ENCODE measurements at places on chromosomes 6 and 20.

DNA sequence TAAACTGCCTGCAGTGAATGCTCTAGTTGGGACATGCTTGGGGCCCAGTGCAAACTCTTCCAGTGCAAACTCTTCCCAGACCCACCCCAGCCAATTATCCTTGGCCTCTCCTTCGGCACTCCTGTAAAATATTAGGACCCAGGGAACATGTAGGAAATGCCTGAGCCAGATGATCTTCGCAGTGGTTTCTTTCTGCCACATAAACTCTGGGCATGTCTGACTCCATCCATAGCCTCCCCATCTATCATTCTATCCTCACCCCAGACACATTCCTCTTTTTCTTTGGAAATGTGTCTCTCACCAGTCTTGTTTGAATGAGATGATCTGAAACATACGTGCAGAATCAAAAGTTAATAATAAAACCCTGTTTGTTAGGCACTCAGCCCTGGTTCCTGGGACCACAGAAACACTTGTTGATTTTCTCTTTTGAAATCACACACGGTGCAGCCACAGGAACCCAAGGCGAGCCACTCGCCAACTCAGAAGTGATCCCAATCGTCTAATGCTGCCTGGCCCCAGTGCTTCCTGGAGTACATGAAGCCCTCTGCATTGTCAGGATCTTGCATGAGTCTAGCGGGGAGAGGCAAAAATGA, 108.9 kb upstream of the CST7 start:
- DNase-seq = no peak

- DNase-seq = no peak
Observed at GRCh38 chr6:158863646-158864045, 44.5 kb upstream of the EZR start.

DNA sequence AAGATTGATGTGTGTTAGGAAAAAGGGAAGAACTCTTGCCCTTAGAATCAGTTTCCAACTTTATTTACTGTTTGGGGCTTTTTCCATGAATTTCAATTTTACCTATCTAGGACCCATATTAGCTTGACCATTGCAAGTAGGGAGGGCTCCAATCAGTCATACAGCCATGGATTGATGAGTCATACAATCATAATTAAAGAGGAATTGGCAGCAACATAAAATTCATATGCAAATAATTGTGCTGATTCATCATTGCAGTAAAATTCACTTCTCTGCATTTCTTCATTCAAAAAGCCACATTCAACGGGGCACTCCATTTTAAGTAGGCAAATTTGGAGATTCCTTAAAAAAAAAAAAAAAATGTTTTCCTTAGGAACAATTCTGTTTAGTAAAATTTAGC, 1016.4 kb downstream of the KIF16B start:
- DNase-seq = no peak

DNA sequence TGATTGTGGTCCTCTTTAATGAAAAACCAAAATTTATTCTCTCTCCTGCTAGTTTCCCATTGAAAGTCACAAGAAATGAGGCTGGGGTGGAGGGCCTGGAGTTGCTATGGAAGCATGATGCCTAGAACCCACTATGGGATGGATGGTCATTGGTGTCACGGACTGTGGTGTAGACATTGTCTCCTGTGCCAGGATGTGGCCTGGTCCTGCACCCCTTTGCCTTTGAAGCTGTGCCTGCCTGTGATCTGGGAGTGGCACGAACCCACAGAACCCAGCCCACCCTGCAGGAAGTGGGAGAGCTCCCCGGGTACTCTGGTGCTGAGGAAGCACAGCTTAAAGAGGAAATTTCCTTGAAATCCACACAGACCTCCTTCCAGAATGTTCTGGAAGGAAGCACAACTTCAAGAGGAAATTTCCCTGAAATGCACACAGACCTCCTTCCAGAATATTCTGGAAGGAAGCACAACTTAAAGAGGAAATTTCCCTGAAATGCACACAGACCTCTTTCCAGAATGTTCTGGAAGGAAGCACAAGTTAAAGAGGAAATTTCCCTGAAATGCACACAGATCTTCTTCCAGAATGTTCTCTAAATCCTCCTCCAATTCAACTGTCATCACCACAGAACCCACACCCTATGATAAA, 105.6 kb downstream of the CDH26 start:
- DNase-seq = no peak

DNA sequence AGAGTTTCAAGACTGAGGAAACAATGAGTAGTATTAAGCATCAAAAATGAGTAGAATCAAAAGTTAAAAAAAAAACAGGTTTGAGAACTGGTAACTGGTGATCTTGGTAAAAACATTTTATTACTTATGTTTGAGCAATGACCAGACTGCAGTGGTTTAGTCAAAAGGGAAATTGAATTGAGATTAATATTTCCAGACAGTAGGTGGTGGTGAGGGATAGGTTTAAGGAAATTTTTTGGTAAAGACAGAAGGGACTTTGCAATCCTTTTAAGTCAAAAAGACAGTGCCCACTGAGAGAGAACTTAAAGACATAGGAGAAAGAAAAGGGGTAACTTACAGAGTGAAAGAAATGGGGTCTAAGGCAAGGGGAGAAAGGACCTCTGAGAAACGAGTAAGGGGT, 156.9 kb downstream of the ASCC3 start:
- DNase-seq = no peak

DNA sequence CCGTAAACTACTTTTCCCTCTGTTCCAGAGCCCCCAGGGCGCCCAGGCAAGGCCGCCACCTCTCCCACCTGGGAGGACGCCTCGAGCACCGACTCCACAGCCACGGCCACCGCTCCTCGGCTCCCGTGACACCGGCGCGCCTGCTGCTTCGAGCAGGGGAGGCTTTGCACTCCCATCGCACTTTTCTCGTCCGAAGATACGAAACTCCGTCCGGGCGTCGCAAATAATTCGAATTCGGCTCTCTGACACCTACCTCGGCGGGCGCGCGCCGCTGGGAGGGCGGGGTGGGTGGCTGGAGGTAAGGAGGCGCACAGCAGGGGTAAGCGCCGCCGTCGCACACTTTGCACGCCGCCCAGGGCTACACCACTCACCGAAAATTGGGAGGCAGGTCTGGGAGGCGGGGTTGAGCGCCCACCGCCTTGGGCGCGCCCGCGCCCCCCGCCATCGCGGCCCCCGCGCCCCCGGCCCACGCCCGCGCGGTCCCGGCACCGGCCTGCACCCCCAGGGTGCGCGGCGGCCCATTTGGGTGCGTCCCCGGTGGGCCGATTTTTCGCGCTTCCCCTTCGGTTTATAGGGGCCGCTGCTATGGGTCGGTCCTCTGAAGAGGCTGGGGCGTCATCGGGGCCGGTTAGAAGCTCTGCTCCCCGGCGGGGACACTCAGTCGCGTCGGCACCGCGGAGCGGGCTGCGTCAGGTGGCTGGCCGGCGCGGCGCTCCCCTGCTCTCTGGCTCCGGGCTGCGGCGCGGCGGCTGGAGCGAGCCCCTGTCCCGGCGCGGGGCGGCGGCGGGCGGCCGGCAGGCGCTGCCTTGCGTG, 36.2 kb downstream of the GNAS start:
- DNase-seq = no peak

DNA sequence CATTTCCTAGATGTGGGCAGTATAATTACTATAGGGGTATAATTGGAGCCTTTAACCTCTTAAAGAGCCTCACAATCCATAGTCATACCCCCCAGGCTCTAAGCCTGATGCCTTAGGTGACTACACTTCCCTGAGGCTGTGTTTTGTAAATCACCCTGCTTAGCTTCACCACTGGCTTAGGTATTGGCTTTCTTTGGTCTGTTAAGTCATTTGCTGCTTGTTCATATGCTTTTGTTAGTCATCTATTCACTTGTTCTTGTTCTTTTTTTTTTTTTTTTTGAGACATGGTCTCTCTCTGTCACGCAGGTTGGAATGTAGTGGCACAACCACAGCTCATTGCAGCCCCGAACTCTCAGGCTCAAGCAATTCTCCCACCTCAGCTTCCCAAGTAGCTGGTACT, 26.7 kb downstream of the KAT14 start:
- no peak for DNase-seq

GRCh38 chr20:11907621-11908020, 10.1 kb upstream of the BTBD3 start:
- DNase-seq = no peak

GRCh38 chr6:135871878-135872277, 20.4 kb downstream of the PDE7B start:
- DNase-seq = no peak

DNA sequence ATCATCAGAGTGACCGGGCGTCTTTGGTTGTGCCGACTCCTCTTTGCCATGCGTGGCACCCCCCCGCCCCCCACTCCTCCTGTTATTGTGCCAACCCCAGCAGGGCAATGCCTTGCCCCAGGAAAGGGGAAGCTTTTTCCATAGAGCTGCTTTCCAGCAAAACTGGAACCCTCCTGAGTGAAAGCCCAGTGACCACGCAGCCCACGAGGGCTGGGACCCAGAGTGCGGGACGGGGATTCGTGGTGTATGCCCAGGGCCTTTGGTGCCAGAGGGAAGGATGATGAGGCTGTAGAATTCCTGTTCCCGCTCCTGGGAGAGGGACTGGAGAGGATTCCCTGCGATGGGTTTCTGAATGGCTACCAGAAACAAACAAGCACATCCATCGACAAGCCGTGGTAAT, 116.8 kb upstream of the BACH2 start:
- no peak for DNase-seq

- DNase-seq = no peak
Observed at GRCh38 chr6:79070206-79070825, 7.7 kb downstream of the PHIP start.

- no peak for DNase-seq
Observed at GRCh38 chr6:69988458-69989126, 122.2 kb downstream of the COL19A1 start.

DNA sequence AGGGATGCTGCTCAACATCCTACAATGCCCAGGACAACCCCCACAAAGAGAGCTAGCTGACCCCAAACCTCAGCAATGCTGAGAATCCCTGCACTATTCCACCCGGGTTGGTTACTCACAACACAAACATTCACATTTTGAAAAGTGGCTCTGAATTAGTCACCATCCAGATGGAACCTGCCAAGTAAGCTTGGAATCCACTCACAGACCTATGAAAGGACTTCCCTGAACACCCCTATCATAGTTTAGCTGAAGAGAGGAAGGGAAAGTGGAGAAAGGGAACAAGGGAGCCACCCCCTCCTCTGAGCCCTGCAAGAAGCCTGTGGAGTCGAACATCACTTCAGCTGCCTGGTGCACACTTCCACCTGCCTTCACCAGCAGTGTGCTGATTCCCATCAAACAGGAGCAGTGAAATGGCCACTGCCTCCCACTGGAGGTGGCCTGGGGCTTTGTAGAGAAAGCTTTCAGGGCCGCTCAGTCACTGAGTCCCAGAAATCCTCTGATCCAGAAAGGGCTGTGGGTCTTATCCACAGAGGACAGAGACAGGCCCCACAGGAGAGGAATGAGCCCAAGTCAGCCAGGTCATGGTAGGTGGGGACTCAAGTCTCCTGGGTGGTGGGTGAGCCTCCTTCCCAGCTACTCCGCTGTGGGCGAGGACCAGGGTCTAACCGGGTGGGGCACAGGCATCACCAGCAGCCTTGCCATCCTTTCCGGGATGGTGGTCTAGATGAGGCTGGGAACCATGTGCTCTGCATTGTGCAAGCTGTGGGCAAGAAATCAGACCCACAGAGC, 203.7 kb downstream of the SYNDIG1 start:
- peak; percentile 44 for DNase-seq

DNA sequence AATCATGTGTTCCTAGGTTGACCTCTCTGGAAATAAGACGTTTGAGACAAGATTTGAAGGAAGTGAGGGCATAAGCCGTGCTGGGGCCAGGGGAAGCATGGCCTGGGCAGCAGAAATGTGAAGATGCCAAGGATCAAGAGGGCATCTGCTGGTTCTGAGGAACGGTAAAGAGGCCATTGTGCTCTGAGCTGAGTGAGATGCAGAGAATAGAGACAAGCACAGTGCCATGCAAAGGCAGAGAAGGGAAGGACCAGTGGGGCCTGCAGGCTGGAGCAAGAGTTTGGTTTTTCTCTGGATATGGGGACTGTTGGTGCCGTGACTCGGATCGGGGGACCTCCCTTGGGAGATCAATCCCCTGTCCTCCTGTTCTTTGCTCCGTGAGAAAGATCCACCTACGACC, 50.8 kb downstream of the SMPDL3A start:
- no peak for DNase-seq

DNA sequence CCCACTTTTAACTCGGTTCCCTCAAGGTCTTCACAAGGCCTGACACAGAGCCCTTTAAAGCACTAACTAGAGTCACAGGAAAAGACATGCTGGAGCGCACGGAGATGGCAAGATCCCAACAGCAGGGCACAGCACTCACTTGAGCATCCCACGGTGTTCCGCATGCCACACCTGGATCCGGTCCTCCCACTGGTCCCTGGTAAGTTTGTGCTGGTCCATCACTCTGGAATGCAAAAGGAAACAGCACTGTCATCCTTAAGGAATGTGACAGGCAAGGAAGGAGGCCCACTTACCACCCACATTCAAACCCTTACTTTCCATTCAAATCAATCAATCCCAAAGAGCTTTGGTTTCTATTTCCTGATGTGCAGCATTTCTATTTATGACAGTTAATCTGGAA, 34.7 kb downstream of the EZR start:
- DNase-seq = no peak

DNA sequence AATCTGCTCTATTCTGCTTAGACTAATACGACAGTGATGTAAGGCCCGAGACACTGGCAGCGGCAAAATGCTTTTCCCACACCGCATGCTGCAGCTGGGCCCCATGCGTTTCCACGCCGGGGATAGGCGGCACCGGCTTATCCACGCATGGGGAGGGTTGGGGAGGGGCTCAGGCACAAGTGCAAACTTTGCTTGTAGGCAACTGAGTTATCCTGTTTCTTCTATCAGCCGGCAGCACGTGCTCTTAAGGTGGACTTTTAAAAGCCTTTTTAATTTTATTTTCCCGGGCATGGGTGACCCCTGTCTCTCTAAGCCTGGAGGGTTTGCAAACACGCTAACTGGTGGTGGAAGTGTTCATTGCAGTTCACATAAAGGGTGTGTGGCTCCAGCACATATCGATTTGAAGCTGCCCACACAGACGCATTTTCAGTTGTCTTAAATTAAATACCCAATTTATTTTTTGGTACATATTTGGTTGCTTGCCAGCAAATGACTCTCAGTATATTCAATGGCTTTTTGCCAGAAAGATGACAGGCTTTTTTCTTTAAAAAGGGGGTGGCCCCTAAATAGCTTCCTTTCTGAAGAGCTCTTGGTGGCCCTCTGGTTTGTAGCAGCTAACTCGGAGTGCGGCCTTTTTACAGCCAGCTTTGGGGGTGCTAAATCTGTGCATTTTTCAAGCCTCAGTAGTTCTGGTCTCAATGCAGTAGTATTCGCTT, 561.8 kb upstream of the AGPAT4 start:
- no peak for DNase-seq

GRCh38 chr20:1823450-1823844, 71.8 kb upstream of the SIRPA start:
- DNase-seq = no peak

DNA sequence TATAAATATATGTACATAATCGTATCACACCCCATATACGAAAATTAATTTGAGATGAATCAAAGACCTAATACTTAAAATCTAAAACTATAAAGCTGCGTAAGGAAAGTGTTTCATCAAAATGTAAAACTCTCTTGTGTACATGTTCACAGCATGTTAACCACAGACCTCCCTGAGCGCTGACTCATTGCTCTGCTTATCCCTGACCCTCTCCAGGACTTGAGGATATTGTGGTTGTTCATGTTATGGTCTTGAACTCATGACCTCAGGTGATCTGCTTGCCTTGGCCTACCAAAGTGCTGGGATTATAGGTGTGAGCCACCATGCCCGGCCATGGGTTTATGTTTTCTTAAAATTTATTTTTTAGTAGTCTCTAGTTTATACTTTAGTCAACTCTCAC, 14.2 kb downstream of the FAM83B start:
- no peak for DNase-seq

- no peak for DNase-seq
Observed at GRCh38 chr6:106390088-106390487, 29.6 kb downstream of the CRYBG1 start.

GRCh38 chr6:170082531-170083187, 208.2 kb downstream of the DLL1 start:
- DNase-seq = no peak
